ENCODE measurements at places on chromosomes 11 and 22.

DNA sequence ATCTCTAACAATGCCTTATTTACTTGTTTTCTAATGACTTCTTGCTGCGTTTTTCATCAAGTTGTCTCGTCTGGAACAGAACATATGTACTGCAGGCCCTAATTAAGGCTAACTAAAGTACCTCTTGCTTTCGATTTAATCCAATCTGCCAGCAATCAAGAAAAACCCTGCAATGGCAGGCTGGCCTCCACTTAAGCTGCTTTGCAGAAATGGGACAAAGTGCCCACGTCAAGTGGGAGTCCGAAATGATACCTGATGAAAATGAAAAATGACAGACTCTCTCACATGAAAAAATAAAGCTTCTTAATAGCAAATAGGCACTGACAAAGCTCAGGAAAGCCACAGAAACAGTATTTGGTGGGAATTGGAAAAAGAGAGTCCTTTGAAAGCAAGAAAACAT is 1454.7 kb downstream of the FAM181B start:
- no peak for DNase-seq

GRCh38 chr22:27877501-27877900 is 41.6 kb downstream of the PITPNB start:
- no peak for DNase-seq

- DNase-seq, result no peak
These were observed 314.5 kb upstream of the ANO3 start for GRCh38 chr11:26017322-26017860.

DNA sequence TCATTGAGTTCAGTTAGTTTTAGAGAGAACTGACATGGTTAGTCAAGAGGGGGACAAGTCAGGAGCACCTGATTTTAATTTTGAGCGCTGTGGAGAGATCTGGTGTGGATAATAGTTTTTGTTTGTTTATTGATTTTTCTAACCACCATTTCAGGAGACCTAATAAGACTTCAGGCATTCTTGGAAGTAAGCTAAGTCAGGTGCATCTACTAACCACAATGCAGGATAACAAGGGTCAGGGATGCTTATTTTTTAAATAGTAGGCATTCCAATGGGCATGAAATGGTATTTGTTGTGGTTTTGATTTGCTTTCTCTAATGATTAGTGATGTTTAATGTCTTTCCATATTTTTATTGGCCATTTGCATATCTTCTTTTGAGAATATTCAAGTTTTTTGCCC is 212.1 kb downstream of the NAV2 start:
- no peak for DNase-seq

DNA sequence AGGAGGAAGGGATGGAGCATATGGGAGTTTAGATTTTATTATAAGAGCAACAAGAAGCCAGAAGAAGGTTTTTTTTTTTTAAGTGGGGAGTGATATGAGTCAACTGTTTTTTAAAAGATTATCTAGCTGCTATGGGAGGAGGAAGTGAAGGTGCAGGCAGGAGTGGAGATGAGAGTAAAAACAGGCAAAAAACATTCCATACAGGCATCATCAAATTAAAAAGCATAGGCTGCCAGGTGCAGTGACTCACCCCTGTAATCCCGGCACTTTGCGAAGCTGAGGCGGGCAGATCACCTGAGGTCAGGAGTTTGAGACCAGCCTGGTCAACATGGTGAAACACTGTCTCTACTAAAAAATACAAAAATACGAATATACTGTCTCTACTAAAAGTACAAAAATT is 368.4 kb upstream of the MTNR1B start:
- no peak for DNase-seq

DNA sequence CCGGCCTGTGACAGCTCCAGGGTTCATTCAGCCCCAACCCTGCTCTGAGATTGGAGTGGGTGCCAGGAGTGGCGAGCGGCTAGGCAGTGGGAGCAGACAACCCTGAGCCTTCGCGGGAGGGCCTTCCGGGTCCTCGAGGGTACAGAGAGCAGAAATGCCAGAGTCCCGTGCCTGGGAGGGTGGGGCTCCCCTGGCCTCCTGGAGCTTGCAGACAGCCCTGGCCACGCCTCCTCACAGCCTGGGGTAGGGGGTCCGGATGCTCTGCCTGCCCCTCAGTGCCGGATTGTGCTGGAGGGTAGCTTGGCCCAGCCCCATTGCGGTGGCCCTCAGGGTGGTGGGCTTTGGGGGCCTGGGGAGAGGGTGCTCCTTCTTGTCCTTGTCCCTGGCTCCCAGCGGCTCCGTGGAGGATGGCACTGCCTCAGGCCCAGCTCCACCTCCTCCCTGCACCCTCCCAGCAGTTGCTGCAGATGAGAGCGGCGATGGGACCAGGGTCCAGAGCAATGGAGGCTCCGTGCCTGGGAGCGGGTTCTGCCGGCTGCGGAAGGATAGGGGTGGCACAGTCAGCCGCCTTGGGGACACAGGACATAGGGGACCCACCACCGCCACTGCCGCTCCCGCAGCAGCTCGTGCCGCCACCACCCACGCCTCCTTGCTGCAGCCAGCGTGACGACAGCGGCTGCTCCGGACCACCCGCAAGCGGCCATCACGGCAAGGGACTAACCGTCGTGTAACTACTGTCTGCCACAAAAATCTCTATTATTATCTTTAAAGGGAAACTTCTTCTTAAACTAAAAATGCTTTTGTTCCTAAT is 34.9 kb upstream of the OR10G7 start:
- no peak for DNase-seq

DNA sequence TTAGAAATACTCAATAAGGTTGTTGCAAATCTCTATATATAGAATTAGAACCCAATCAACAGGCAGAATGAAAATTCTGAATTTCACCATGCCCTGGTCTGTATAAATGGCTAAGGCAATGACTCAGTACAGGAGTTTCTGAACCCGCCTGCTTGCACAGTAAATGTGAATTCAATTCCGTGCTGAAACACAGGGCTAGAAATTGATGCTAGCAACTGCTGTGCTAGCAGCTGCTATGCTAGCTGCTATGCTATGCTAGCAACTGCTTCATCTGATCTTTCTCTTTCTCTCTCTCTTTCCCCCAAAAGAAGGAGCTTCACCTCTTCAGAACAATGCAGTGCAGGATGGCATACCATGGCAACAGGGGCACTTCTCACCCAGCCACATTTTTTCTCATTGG is 9.7 kb upstream of the OR52J3 start:
- no peak for DNase-seq

DNA sequence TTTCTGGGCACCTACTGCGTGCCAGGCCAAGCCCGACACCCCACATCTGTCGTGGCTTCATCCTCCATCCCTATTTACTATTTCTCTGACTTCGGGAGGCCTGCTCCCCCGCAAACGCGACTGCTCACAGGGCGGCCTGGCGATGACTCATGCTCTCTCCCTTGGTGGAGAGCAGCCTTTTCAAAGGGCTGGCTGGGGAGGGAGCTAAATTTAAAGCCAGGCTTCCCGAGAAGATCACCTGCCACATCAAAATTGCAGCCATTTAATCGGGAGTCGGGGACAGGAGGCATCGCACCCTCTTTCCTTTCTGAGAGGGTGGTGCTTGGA is 24.9 kb upstream of the SHISAL1 start:
- DNase-seq, result no peak

- no peak for DNase-seq
These were observed 25.0 kb downstream of the METTL15 start for GRCh38 chr11:28133146-28133545.

DNA sequence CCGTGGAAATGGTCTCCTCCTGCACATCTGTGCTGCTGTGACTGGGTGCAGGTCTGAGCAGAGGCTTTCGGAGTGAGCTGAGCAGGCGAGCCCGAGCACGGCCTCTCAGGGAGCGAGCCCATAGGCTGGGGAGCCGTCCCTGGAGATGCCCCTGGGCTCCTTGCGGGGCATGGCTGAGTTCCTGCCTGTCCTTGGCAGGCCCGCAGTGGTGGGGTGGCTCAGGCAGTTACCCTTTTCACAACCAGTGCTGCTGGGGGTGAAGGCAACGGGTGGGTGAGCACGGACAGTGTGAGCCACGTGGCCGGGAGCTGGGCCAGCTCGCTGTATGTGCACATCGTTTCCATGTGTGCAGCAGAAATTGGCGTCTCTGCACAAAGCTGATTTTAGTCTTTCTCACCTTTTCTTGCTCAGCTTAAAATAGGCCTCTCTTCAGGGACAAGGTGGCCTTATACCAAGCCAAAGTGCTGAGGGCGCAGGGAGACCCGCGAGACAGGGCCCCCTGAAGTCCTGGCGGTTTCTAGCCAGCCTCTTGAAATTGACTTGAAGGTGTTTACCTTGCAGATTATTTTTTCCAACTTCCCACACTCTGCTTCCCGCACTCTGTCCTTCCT is at the start of gene TP53AIP1:
Gene TP53AIP1 (minus strand): TSS at position 55 of the 611 bp plus-strand sequence. CDS start 5,053 bp downstream, outside the sequence.
- no peak for DNase-seq

DNA sequence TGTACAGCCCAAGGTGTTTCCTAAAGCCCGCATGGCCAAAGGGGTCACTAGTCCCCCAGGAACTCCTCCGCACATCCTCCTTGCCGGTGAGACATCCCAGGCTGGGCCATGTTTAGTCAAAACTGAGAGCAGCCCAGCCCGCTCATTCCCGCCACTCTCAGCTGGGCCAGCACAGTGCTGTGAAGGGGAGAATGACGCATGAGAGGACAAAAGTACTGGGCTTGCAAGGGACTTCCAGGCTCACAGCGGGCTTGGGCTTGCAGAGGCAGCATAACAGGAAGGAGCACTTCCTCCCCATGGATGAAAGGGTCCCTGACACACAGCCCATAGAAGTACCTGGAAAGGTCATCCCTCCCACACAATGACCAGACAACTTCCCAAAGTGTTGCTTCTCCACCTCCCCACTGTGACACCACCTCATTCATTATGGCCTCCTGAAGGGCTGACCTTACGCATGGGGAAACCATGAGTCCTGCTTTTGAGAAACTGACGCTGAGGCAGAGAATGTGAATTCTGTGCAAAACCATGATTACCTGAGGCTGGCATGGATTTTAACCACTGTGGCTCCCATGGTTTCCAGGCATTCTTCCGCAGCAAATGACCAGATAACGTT is 19.1 kb downstream of the ETS1 start:
- no peak for DNase-seq

- no peak for DNase-seq
These were observed 4.0 kb downstream of the ALG12 start for GRCh38 chr22:49914256-49914655.

DNA sequence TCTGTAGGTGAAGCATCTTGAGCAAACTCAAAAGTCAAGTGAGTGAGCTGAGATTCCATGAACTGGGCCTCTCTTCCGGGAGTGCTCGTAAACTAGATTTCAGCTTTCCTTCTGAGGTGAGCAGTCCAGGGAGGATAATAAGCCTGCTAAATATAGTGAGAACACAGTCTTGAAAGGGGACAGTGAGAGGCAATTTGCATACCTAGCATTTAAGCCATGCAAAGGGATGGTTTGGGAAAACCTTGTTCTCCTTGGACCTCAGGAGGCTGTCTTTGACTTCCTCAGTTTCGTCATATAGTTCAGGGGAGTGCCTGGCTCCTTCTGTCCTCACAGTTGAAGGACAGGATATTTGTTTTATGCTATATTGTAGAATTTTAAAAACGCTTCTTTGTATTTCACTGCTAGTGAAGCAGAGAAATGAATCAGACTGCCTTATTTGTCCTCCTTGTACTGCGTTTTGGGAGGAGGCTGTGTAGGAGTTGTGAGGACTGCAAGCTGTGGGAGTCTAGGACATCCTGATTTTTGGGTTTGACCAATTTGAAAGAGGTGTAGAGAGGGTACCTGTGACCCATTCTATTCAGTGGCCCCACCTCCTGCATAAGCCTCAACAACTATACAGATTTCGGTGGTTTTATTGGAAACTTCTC is 11.0 kb upstream of the SORL1-AS1 start:
- DNase-seq, result no peak

DNA sequence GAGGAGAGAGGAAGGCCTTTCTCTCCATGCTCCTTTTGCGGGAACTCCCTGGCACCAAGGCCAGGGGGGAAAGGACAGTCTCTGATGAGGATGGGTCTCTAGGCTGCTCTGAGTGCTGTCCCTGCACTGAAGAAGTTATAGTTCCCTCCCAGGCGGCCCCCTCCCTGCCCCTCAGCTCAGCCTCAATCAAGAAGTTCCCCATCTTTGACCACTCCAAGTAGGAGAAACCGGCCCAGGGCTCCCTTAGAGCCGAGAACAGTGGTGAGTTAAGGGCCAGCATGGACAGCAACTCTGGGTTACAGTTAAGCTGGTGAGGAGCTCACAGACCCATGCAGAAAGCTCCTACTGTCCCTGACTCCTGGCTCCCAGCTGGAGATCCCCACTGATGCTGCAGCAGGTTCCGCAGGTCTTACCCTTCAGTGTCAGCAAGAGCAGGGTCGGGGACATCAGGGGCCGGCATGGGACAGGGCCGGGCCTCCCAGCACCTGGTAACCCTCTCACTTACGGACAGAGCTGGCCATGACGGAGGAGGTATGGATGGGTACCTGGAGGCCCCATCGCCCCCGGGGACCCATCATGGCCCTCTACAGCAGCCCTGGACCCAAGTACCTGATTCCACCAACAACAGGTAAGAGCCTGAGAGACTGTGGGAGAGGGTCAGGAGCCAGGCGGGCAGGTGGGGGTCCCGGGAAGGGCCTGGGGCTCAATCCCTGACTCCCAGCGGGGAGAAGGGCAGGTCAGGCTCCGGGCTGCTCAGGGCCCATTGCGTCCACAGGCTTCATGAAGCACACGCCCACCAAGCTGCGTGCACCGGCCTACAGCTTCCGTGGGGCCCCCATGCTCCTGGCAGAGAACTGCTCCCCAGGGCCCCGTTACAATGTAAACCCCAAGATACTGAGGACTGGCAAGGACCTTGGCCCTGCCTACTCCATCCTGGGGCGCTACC is 4.2 kb downstream of the SCGB1C1 start:
- DNase-seq, result no peak

GRCh38 chr22:36761553-36762240 is 14.2 kb downstream of the IFT27 start:
- DNase-seq, result no peak

DNA sequence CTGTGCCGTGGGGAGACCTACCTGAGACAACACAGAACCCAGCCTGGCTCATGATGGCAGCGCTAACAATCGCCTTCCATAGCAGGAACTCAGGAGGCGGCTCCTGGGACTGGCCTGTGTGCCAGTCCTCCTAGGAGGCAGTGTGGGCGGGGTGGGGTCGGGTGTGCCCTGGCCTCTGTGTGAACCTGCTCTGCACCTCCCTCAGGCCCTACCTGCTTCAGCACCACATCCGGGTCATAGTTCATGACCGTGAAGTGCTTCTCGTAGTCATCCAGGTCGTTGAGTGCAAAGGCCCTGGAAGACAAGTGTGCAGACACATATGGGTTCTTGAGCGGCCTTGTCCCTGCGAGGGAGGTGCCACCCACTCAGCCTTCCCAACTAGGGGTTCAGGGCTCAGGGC is 15.3 kb downstream of the TTLL12 start:
- no peak for DNase-seq

DNA sequence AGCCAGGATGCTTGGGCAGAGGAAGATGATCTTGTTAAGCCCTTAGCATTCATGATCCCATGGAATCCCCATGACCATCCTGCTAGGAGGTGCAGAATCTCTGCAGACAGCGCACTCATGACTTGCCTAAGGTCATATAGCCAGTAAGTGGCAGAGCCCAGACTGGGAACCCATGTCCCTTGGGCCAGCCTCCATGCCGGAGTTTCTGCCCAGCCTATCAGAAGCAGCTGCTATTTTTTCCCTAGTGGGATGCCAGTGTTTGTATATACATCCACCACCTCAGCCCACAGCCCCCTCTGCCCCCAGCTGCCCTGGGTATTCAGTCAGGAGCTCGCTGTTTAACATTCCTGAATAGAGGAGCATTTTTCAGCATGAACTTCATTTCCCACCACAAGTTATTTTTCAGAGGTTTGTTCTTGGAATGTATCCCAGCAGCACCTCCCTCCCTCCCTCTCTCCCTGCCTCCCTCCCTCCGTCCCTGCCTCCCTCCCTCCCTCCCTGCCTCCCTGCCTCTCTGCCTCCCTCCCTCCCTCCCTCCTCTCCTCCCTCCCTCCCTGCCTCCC is 34.4 kb upstream of the SUSD2 start:
- no peak for DNase-seq

- no peak for DNase-seq
These were observed 90.6 kb downstream of the CCDC83 start for GRCh38 chr11:85945788-85946187.

Data from HEK293T (cell line).